Germinal center (tissue), 1 donor: ENCODE measurements at places on chromosomes 5 and 9.

GRCh38 chr5:139739150-139739974 lies 56.2 kb upstream of the PSD2 start:
- no peak for DNase-seq

DNA sequence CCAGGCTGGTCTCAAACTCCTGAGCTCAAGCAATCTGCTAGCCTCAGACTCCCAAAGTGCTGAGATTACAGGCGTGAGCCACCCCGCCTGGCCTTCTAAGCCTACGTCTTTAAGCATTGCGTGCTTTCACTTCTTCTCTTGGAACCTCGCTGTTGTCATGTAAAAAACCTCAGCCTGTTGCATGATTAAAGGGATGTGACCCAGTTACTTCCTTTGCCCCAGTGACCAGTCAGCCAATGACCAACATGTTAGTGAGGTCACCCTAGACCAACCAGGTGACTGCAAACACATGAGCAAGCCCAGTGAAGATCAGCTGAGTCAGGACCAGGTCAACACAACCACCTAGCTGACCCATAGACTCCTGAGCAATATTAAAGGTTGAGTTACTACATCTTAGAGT lies 10.5 kb downstream of the KIF4B start:
- no peak for DNase-seq

- DNase-seq: no peak
Observed at GRCh38 chr5:41809128-41809527, 61.1 kb downstream of the OXCT1 start.

DNA sequence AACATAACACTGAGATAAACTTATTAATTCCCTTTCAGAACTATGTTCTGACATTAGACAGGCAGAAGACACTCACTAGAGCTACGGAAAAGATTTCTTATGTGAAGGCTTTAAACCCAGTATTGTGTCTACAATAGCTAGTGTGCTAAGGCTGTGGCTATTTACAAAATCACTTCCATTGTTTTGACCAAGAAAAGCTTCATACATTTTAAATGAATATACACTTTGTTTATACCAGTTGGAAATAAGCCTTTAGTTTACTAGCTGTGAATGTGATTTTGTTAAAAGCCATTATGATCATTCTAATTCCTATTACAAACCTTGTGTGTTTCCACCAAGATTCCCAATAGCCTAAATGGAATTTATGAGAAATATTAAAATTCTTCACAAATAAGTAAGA lies 83.0 kb downstream of the AGTPBP1 start:
- DNase-seq: no peak

- DNase-seq: no peak
Observed at GRCh38 chr5:82185851-82186250, 92.3 kb downstream of the RPS23 start.
